ENCODE measurements at places on chromosomes 7 and 10.

DNA sequence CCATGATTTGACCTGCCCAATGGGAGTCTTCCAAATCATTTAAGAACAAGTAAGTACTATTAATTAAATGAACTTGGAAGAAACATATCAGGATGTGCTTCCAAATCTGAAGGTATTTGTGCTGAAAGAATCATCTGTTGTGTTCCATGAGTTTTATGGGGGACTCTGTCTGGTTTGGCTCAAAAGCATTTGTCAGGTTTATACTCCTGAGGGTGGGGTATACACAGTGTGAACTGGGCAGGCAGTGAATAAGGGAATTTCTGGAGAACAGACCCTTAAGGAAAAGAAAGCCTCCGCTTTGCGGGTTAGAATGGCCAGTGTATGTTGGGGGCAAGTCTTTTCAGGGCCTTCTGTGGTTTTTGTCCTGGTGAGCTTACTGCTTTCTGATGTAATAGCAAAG is 29.9 kb downstream of the TCF7L2 start:
- DNase-seq, result no peak

DNA sequence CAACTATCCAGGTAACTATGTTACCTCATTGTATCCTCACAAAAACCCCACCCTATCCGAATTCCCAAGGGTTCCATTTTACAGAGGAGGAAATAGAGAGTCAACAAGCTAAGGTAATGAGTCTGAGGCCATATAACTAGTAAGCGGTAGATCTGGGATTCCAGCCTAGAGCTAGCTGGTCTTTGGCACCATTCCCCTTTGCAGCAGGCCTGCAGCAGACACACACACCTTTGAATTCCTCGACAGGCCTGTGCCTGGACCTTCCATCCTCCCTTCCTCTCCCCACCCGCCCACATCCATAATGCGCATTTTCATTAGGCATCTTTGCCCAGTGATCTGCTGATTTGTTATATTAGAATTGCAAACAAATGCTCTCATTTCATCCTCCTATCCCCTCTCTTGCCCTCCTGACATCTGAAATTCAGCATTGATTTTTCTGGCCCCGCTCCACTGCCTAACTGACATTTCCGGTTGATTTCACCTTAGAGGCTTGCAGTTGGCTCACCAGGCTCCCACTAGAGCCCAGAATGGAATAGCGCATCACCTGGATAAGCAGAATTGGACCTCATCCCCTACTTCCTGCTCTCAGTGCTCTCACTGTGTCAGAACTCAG is 129.5 kb downstream of the PLXNA4 start:
- DNase-seq, result no peak

DNA sequence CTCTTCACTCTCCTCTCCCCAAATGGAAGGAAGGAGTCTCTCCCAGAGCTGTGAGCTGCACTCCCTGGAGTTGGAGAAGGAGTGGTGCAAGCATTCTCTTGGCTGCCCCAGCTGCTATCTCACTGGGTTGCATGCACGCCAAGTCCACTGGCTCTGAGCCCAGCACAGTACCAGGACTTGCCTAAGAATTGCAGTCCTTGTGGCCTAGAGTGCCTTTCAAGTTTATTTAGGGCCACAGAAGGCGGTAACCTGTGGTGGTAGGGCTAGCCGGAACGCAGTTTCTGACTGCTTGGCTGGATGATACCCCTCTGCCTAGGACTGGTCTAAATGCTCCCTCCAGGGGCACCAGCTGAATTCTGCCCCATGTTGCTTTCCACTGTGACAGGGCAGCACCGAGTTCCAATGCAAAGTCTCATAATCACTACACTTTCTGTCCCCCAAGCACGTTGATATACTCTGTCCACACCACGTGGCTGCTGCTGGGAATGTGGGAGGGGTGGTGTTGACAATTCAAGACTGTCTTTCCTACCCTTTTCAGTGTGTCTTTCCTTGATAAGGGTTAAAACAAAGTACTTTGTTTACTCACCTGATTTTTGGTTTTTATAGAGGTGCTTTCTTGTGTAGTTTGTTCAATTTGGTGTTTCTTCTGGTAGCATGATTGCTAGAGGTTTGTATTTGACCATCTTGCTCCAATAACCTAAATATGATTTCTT is 57.0 kb downstream of the PHTF2 start:
- DNase-seq, result no peak

GRCh38 chr7:152511736-152512135 is 75.9 kb upstream of the KMT2C start:
- no peak for DNase-seq

DNA sequence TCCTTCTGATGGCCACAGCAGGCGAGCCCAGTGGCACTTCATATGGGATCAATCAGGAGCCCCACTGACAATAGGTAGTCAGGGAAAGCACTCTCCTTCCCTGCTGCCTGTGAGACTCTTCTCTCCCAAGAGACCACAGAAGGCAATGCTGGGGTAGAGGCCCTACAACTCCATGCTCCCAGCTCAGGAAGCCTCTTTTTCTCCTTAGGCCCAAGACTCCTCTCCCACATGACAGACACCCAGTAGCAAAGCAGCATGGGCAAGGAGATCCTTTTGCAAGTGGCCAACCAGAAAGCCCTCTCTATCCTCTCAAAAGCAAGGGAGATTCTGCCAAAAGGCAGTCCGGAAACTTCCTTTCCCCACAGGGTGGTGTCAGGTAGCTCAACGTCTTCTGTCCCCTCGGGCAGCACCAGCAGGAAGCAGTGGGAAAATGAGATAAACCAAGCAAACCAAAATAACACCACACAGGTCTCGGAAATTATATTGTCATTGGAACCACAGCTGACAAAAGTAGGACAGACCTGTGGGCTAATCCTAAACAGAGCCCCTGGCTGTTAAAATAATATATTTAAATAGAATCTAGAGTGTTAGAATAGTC is 172.7 kb upstream of the GDF10 start:
- DNase-seq, result no peak

- DNase-seq, result no peak
Observed at GRCh38 chr10:131142517-131143380, 168.8 kb downstream of the TCERG1L start.

DNA sequence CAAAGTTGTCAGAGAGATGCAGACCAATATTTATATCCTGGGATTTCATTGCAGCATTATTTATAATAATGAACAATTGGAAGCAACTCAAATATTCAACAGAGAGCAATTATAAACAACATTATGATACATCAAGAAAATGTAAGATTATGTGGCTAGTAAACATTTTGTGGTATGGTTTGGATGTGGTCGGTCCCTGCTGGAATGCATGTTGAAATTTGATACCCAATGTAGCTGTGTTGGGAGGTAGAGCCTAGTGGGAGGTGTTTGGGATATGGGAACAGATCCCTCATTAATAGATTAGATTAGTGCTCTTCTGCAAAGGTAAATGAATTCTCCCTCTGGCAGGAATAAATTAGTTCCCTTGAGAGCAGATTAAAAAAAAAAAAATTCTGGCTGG is 350.9 kb downstream of the ANKRD30A start:
- no peak for DNase-seq

- no peak for DNase-seq
Observed at GRCh38 chr7:118855290-118855689, 630.8 kb downstream of the ANKRD7 start.

DNA sequence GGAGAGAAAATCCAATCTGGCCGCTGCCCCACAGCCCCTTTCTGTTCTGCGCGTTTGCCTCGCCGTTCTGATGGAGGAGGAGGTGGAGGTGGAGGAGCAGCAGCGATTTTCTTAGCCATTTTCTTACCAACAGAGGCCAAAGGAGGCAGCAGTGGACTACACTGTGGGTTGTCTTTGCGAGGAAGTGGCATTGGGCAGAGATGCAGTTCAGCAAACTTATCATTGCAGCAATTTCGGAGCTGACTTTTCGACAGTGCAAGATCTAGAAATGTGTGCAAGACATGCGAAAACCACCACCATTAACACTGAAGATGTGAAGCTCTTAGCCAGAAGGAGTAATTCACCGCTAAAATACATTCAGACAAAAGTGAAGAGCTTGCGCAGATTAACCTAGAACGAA is 1.9 kb upstream of the ARL4A start:
- DNase-seq, result no peak

DNA sequence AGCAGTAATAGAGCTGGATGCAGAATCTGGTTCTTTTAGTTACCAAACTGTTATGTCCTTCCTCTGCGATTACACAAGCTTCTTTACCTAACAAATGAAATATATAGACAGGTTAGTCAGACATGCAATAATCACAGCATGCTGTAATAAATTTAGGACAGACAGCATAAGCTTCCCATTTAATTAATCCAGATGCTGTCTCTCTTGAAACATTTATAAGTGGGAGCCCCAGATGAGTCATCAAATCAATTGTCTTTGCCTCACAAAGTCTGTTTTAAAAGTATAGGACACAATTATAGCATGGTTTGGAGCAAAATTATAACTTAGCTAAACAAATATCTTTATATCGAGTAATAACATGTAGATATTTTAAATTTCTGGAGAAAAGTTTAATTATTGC is 1.6 kb downstream of the CDNF start:
- no peak for DNase-seq

DNA sequence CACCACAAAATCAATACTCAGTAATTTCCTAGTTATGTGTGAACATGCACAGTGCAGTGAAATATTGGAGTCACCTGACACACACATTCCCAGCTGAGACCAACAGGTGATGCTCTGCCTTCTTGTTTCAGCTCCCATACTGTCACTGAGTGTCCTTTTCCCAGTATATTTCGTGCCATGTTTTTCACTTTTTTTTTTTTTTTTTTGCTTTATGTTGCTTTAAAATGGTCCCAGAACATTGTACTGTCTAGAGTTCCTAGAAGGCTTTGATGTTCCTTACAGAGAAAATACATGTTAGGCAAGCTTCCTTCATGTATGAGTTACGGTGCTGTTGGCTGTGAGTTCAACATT is 45.6 kb downstream of the ELAPOR2 start:
- DNase-seq, result no peak

- DNase-seq, result no peak
Observed at GRCh38 chr7:135174941-135175340, 4.4 kb upstream of the CYREN start.

- DNase-seq, result no peak
Observed at GRCh38 chr7:156621652-156622051, 18.9 kb upstream of the RNF32 start.

GRCh38 chr10:3588816-3589215 is 196.2 kb downstream of the KLF6 start:
- DNase-seq, result no peak

DNA sequence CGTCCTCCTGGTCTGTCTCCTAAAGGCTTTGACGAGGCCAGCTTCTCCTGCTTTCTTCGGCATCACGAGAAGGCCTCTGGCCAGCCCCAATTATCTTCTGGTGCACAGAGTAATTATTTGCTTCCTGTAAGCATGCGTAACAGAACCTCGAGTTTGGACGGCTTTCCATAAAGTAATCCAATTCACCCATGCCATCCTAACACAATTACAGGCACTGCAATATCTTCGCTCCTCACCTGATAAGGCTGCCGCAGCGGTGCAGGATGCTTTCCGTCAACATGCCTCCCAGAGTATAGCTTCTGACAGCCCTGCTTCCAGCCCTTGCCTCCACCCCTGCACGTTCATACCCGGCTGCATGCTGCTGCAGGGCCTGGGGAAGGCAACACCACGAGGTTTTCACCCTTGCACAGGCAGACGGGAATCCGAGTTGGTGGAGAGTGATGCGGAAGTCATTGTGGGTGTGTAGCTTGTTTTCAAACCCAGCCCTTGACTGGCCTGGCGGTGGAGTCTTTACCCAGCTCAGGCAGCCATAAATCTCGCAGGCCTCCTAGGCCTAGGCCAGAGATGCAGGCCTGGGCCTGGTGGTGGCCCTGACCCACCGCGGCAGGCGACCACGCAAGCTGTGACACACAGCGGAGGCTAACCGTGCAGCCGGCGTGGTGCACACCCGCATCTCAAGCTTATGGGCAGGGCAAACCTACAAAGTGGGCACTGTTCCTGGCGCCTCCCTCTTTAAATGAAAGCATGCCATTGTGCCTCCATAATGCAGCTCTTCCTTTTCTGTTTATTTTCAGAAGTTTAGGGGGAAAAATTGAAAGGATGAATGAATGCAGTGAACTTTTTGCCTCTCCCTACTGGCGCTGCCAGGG is 12.7 kb downstream of the EBF3 start:
- no peak for DNase-seq

DNA sequence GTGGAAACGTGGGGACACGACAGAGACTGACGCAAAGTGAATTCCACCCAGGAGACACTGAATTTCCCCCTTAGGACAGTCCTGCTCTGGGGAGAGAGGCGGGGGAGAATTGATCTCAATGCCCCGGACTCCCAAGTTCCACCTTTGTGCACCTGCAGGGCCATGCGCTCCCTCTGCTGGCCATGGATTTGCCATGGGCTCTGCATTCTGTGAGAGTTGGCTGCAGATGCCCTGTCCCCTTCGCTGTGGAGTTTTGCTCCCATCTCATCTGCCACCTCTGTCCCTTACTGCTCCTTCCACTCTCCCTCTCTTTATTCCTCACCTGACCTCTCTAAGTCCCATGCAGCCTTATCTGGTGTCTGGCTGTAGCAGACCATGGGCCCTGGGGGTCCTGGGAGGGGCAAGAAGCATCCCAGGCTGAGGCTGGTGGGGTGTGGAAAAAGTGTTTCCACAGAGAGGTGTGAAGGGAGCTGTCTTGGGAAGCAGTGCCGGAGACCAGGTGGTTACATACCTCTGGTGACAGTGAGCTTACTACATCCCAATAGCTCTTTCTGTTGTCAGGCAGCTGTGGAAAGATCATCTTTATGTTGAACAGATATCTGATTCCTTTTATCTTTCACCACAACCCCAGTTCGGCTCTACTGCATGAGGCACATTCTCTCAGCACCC is 14.3 kb downstream of the GHRHR start:
- DNase-seq, result no peak

- no peak for DNase-seq
Observed at GRCh38 chr10:112711366-112711765, 238.7 kb upstream of the TCF7L2 start.

DNA sequence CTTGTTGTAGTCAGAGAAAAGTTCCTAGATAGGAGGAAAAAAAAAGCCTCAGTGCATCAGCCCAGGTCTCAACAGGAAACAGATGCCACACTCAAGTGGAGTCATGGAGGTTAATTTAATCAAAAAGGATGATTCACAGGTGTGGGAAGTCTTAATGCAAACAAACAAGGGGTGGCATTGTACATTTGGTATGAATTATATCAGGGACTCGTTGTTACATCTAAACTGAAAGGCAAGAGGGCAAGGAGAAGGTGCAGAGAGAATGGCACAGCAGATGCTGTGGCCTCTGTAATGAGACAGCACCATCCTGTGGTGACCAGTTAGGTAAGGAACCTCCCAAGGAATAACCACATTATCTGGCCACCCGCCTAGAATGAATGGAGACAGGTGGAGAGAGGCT is 133.7 kb downstream of the PTPRZ1 start:
- DNase-seq, result no peak
